ENCODE measurements at places on chromosomes 2 and 18.

DNA sequence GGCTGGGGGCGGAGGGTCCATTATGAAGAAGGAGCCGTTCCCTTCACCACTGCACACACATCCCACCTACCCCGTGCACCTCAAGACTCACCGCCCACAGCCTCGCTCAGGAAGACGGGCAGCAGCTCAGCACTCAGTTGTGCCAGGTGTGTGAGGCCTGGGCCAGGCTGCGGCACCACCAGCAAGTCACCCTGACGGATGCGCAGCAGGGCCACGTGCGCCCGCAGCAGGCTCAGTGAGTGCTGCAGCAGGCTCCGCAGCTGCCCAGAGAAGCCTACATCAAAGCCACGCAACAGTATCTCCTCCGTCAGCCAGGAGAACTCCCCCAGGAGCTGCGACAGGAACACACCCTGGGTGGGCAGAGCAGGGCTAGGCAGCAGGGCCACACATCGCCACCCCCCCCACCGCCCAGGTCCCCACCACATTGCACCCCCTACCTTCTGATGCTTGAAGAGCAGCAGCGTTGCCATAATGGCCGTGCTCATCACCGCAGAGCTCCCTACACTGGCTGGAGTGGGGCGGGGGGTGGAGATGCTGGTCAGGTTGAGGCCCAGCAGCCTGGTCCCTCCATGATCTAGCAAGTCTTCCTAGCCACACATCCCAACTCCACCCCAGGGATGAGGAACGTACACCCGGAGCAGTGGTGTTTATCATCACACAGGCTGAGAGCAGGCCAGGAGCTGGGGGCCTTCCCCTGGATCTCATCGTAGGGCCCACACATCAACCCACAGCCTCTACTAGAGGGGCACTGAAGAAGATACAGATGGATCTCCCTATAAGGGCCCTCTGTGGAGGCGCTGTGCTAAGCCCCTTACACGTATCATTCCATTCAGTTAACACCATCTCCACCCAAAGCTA, 10.2 kb downstream of the GPAT2 start:
- no peak for DNase-seq

DNA sequence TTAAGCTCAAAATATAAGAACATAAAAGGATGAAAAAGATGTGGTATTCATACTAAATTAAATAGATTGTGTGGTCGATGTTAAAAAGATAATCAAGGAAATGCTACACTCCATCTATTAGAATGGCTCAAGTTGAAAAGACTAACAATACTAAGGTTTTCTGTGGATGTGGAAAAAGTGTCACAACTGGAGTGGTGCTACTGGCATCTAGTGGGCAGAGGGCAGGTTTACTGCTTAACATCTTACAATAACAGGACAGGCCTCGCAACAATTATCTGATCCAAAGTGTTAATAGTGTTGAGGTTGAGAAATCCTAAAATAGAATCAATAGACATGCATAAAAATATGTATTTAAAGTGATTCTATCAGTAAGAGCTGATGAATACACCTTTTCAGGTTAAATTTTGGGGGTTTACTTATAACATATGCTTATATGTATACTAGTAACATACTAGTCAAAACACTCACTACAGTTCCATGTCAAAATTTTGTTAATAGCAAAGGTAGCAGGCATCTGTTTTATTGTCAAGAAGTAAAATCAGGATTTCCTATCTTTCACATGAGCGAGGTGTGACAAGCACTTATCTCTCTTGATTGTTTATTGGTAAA, 91.5 kb upstream of the TMEFF2 start:
- DNase-seq: no peak

GRCh38 chr2:195319112-195319460, 337.9 kb upstream of the SLC39A10 start:
- DNase-seq: peak; percentile 17

GRCh38 chr18:26071725-26072124, 18.7 kb downstream of the SS18 start:
- no peak for DNase-seq

GRCh38 chr2:108536133-108536780, 2.0 kb downstream of the LIMS1 start:
- peak; percentile 34 for DNase-seq

GRCh38 chr18:55582325-55582724, 5.7 kb downstream of the TCF4 start:
- peak; percentile 89 for DNase-seq

- DNase-seq: no peak
Observed at GRCh38 chr2:39697454-39697853, 31.7 kb downstream of the TMEM178A start.

DNA sequence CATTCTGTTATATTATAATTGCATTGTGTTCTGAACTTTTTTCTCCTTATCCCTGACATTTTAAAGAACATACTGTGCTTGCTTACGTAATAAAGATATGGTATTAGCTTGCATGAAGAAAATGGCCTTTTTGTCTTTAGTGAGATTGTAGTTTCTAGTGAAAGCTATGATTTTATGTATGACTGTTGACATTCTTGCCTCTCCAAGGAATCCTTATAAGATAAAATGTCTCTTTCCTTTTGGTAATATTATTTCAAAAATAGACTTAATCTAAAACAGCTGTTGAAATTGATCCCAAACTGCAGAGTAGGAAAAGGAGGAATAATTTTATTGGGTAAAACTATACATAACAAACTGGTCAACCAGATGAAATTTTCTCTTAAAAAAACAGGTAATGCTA, 40.8 kb upstream of the CCDC102B start:
- no peak for DNase-seq

- DNase-seq: no peak
Observed at GRCh38 chr2:158837645-158838044, 42.5 kb downstream of the DAPL1 start.

GRCh38 chr2:46909771-46910419, 5.7 kb downstream of the MCFD2 start:
- no peak for DNase-seq
